Stimulated activated CD4-positive, alpha-beta T cell treated with anti-CD3 and anti-CD28 coated beads, Interleukin-12 subunit alpha, Interleukin-12 subunit beta, amount 100 ng/mL, for 48 hours (primary cell): ENCODE measurements at places on chromosomes 11 and 22.

DNA sequence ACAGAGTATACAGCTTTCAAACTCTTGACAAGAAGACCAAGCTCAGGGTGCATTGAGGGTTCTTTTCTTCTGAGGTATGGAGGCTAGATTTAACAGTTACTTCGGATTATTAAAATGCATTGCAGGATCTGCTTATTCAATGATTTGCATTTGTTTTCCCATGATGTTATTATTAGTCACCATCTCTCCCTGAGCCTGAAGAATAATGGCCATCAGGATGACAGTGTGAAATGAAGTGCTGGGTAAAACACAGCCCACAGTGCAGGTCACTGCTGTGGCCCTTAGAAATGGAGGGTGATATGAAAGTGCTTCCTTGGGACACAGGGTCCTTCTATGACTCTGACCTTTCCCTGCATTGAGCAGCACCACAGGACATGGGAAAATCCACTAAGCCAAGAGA lies 40.0 kb downstream of the TECTA start:
- DNase-seq, result no peak

DNA sequence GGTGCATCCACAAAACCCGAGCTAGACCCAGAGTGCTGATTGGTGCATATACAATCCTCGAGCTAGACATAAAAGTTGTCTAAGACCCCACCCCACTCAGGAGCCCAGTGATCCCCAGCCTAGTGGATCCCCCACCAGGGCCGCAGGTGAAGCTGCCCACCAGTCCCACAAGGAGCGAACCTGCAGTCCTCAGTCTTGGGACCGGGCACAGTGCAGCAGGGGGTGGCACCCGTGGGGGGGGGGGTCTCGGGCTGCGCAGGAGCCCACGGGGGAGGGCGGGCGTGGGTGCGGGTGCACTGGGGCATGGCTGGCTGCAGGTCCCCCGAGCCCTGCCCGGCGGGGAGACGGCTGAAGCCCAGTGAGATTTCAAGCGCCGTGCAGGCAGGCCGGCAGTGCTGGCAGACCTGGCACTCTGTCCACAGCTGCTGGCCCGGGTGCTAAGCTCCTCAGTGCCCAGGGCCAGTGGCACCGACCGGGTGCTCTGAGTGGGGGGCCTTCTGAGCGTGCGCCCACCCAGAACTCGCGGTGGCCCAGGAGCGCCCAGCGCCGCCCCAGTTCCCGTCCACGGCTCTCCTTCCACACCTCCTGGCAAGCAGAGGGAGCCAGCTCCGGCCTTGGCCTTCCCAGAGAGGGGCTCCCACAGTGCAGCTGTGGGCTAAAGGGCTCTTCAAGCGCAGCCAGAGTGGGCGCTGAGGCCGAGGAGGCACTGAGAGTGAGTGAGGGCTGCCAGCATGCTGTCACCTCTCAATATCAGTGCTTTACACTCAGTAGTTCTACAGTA lies 989.1 kb downstream of the FAM181B start:
- DNase-seq, result no peak

DNA sequence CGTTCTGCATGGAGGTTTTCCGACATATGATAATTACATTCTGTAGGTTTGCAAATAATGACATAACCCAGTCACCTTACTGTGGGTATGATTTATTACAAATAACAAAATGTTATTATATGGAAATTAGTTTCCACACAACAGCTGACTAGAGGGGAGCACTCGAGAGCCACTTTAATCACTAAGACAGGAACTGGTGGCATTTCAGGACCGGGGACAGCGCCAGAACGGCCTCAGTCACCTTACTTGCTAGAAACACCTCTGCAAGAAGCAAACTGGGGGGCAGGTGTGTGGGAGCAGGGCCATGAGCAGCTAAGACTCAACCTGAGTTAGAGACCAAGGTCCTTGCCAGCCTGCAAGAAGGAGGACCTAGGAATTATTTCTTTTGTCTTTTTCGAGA lies 199.9 kb downstream of the DSCAML1 start:
- DNase-seq, result peak; percentile 23

DNA sequence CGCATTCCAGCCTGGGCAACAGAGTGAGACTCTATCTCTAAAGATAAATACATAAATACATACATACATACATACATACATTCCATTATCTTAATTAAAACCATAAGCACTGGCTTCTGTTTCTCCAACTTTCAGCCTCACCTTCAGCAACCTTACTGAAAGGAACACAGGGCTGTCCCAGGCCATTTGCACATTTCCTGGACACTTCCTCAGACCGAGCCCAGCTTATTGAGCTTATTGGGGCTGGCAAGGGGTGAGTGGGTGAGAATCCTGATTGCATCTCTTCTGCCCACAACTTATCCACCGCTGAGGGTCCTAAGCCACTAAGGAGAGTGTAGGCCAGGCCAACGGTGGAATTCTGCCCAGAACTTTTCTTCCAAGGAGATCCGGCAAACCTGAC lies 16.5 kb upstream of the LRP5 start:
- no peak for DNase-seq

- no peak for DNase-seq
Measured at GRCh38 chr11:112012874-112013273, 12.3 kb upstream of the DLAT start.

GRCh38 chr22:39148026-39148726 lies 4.3 kb downstream of the CBX7 start:
- no peak for DNase-seq

GRCh38 chr11:122285070-122285988 lies 169.3 kb upstream of the BLID start:
- DNase-seq, result no peak

GRCh38 chr11:19879307-19880087 lies 166.9 kb downstream of the NAV2 start:
- DNase-seq, result no peak

DNA sequence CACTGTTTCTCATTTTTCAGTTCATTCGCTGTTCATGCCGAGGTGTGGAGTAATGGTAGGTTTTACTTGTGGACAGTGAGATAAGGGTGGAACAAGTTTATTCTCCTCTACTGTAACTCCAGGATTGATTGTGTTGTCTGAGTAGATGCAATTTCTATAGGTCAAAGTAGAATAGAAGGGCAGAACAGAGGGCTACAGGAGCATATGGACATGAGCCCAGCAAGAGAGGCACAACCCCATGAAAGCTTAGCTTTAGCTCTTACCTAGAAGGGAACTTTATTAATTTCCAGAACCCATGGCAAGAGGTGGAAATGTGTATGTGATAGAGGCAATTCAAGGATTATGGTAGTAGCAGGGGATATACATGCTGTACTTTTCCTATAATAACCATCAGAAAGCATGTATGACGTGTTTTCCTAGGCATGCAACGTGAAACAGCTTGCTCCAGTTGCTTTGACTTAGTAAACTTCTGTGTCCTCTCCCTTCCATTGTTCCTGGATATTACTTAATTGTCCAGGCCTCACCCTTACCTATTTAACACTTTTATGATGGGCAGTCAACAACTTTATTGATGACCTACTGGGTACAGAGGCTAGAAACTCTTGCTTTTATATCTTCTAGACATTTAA lies 13.8 kb upstream of the SLC37A2 start:
- DNase-seq, result no peak

DNA sequence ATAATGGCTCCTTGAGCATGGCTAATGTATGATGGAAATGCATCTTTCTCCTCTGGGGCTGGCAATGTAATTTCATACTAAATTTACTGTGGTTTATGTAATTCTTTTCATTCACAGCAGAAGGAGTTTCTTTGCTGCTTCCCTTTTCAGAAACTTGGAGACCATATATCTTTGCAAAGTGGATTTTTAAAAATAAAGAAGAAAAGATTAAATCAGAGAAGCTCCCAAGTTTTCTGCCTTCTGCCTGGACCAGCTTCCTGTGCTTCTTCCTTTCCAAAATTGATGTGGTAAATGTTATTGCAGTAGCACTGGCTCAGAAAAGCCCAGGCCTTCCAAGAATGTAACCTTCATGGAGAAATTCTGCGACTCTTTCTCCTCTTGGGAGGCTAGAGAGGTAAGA lies 300.1 kb upstream of the NCAM1 start:
- DNase-seq, result no peak

DNA sequence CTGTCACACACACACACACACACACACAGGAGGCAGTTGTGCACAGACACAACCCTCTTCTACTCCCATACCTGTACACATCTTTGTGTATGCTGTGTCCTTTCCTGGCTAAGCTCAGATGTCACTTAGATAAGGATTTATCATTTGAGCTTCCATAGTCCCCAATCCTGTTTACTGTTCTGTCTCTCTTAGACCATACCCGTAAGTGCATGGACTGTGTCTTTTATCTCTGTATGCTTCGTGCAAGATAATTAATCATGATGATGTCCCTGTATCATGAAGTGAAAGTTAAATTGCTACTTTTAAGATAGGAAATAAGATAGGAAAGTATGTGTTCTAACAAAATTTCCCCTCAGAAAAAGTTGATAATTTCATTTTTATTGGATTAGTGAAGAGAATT lies 30.3 kb downstream of the PRMT3 start:
- no peak for DNase-seq

GRCh38 chr22:19497245-19497644 lies 17.5 kb downstream of the CDC45 start:
- no peak for DNase-seq

GRCh38 chr11:34134765-34135164 lies 29.3 kb downstream of the NAT10 start:
- DNase-seq, result no peak

GRCh38 chr22:45998638-45999378 lies 21.8 kb upstream of the WNT7B start:
- no peak for DNase-seq

DNA sequence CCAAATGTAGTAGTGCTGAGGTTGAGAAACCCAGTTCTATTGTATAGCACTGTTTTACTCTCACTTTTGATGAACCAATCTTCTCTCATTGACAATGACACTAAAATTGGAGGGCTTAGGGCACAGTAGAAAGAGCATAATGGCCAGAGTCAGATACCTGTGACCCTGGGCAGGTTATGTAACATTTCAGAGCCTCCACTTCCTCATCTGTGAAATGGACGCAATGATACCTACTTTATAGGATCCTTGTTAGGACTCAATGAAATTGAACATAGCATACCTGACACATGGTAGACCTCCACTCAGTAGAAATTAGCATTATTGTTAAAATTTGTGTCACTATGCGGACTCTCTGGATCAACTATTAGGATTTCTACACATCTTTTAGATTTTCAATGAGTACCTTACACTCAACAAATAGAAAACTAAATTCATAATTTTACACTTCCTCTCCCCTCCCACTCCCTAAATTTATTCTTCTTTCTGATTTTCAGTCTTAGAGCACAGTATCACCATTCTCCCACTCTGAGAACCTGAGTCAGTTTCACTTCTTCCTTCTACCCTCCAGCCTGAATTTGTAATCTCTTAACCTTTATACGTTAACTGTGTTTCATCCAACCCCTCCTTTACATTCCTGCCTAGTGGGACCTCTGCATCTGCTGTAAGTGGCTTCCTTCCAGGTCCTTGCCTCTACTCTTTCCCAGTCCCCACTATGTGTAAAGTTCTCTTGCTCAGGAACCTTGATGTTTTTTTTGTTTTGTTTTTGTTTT lies 78.3 kb downstream of the MICAL2 start:
- no peak for DNase-seq
